ENCODE measurements at places on chromosomes 5 and 9.

- no peak for DNase-seq
Observed at GRCh38 chr5:32837211-32837610, 126.1 kb downstream of the NPR3 start.

- no peak for DNase-seq
Observed at GRCh38 chr9:8736805-8737204, 937.2 kb upstream of the DMAC1 start.

DNA sequence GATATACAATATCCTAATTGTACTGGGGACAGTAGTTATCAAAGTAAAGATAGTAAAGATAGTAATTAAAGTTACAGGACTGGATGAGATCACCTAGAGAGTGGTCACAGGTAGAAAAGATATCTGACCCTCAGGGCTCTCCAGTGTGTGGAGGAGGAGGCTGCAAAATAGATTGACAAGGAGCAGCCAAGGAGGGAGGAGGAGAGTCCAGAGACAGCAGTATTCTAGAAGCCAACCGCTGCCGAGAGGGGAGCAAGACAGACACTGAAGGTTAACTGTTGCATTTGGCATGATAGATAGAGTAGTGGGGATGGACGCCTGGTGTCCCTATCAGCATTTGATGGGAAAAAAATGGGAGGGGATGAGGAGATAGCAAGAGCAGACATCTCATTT is 17.0 kb upstream of the F2RL1 start:
- no peak for DNase-seq

GRCh38 chr5:14706615-14707021 is 42.1 kb downstream of the OTULIN start:
- peak; percentile 70 for DNase-seq

- DNase-seq, result no peak
Observed at GRCh38 chr9:114954956-114955582, 24.7 kb upstream of the TNFSF8 start.

GRCh38 chr5:141328231-141328630 is 2.1 kb upstream of the PCDHGA1 start:
- no peak for DNase-seq

DNA sequence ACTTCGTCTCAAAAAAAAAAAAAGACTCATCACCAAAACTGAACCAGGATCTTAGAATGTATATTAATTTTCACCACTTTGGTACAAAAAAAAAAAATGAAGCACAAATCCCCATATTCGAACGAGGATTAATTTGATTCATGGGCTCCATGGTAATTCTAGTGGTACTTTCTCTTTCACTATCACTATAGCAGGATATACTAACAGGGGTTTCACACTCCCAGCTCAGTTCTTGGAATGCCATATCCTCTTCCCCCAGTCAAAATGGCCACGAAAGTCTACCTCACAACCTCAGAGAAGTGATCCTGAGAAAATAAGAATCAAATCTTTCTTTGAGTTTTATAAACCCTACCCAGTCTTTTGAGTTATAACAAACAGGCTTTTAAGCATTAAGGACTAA is 235.7 kb downstream of the FBXL17 start:
- no peak for DNase-seq

DNA sequence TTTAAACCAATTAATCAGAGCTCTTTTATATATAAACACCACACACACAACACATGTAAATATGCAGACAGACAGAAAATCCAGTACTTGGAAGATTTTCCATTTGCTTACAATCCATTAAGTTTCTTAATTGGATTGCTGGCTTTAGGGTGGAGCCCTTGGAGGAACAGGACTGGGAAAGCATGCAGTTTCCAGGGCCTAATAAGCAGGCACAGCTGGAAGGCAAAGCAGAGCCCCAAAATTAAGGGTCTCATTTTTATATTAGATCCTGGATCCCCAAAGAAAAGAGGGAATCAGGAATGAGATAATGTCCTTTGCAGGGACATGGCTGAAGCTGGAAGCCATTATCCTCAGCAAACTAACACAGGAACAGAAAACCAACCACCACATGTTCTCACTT is 13.1 kb upstream of the SMC2 start:
- DNase-seq, result no peak

DNA sequence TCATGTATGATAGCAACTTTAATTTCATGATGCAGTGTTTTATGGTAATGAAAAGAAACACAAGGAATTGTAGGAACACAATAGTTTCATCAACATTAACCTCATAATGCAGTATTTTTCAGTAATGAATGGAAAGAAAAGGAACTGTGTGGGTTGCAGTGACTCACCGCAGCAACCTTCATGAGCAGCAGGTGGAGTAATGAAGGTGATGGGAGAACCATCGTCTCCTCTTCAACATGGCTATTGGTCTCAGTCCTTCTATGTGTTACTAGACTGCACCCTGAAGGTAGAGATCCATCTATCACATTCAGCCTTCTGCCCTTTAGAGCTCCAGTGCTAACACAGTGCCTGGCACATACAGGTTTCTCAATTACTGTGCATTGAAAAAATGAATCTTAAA is 58.0 kb downstream of the TMEM215 start:
- DNase-seq, result no peak

DNA sequence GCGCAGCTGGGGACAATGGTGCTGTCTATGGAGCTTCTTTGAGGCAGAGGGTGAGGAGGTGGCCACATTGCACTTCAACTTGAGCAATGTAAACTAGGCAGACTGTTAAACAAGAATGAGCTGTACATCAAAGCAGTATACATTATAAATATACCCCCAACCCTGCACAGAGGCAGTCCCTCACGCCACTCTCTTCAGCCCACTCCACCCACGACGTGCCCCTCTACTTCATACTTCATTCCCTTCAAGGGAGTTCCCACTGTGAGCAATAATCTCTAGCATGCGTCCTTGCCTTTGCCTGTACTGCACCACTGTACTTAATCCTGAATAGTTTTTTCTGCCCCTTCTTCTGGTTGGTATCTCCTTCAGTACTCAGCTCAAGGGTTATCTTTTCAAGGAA is 14.4 kb downstream of the TRPM3 start:
- no peak for DNase-seq

DNA sequence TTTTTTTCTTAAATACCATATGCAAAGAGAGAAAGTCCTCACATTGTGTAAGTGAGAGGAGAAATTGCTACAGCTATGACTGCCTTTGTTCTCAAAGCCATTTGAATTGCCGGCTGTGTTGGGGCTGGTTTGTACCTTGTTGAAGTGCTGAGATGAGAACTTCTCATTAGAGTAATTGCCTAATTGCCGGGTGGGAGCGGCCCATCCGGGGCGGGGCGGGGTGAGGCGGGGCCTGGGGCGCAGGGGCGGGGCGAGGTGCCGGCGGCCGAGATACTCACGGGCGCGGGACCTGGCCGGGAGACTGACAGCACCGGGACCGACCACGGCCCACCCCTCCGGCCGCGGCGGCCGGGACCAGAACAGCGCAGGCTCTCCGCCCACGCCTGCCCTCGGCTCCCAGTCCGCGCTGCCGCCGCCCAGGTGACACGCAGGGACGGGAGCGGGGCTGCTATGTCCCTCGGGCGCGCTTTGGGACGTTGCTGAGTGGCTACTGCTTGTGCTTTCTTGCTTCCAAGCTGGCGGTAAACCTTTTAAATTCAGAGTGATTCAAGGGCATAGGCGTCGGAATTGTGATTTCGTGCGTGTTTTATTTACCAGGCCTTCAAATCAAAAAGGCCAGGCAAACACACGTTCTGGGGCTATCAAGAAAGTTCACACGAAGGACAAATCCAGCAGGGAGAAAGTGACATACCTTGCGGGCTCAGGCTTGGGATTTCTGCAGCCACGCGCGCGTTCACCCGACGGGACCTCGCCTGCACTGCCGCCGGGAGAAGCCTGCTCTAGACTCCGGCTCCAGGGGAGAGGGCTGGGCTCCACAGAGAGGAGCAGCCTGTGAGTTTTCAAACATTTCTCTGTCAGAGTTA is 269.1 kb downstream of the FANCC start:
- peak; percentile 50 for DNase-seq

GRCh38 chr9:72960446-72960845 is 7.6 kb upstream of the ALDH1A1 start:
- peak; percentile 14 for DNase-seq

- peak; percentile 86 for DNase-seq
Observed at GRCh38 chr5:88824892-88825583, 57.9 kb downstream of the MEF2C start.

DNA sequence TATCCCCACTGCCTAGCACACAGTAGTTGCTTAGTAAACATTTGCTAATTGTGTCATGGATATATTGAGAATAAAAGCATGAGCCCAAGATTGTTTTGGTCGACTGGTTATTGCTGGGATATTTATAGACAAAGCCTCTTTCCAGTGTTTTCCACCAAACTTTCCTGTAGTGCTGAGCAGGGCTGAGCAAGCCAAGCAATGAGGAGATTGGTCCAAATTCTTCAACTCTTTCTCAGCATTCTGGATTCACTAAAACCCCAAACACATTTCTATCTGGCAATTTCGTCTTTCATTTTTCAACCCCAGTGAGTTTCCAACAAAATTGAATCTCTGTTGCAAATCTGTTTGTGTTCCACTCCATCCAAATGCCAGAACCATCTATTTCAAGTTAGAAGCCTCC is 31.9 kb upstream of the TARS1 start:
- DNase-seq, result no peak

DNA sequence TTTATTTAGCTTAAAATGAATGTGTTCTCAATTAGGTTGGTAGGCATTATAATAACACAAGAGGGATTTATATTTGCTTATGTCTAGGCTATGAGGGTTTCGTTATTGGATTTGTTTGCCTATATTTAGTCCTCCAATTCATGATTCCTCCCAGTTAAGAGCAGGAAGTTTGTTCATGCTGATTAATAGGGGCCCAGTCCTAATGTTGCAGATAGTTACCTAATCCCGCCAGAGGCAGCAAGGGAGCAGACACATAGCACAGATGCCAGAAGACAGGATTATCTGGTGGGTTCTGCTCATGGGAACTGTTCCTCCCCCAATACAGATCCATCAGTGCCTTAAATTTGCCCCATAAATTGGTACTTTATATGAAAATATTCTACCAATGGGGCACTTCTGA is 100.8 kb upstream of the TLE4 start:
- no peak for DNase-seq

DNA sequence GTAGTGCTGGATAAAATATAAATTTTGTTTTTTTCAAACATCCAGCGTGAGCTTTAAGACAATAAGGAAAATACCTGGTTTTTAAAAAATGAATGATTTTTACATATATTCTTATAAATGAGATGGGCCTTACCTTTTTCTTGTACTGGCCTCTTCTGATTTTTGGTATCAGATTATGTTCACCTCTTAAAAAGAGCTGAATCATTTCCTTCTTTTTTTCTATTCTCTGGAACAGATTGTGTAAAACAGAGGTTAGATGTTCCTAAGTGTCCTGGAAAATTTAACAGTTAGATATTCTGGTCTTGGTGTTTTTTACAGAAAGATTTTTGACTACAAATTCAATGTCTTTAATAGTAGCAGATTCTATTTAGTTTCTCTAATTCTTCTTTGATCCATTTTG is 74.6 kb downstream of the NDUFAF2 start:
- peak; percentile 20 for DNase-seq

DNA sequence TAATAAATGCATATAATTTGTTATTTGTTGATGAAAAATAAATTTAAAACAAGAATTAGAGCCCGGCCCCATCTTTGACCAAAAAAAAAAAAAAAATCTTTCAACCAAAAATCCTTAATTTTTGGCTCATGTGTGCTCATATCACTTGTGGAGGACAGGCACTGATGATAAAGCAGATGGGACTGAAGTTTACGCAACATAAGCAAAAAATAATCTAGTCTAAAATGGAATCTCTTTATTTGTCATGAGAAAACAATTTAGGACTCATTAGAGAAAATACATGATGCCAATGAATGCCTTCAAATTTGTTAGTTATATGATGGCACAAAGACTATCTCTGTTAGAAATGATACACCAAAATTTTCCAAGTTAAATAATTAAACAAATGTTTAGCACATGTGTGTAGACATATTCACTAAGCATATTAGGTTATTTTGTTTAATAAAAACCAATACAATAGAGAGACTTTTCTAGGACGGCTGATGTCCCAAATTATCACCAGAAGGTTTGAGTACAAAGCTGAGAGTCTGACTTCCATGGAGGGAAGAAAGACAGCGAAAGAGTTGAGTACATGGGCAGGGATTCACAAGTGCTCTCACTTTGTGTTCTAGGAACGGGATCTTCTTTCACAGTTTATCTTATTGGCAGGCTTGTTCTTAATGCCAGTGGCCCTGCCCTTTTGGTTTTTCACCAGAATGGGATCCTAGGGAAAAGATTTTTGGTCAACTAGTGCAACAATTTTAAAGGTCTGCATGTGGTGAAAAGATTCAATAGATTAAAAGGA is 621.4 kb downstream of the RAB3C start:
- DNase-seq, result no peak

DNA sequence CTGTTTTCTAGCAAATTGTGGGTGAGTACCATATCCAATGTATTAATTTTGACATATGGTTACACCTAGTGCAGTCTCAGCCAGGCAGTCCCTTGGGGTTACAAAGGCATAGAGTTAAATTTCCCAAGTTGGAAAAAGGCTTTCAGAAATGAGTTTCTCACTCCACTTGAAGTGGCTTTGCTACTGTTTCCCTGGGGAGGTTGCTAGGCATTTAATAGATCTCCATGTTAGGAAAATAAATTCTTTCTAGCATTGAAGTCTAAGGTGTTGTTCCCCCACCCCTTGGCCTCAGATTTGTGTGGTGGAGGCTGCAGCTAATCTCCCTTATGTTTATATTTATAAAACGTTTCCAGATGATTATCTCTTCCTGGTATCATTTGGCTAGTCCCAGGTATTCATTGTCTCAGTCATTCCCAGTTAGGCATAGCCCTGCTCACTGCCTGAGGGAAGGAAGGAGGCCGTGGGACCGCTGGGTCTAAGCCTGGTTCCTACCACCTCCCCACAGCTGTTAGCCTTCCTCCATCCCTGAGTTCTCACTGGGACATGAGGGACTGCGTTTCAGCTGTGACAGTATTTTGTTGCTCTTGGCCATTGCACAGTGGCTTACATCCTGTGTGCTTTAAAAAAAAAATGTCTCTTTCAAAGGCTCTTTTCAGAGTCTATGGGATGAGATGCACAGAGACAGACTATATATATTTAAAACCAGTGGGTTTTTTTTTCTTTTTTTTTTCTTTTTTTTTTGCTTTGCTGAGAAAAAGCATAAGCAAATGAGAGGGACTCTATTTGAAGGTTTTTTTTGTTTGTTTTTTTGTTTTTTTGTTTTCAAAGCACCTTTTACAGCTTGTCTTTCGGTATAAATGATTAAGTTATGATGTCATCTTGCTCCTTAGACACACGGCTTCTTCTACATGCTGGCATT is 121.5 kb downstream of the MAST4 start:
- DNase-seq, result no peak

- DNase-seq, result no peak
Observed at GRCh38 chr9:114308361-114308950, 14.4 kb upstream of the ORM1 start.

DNA sequence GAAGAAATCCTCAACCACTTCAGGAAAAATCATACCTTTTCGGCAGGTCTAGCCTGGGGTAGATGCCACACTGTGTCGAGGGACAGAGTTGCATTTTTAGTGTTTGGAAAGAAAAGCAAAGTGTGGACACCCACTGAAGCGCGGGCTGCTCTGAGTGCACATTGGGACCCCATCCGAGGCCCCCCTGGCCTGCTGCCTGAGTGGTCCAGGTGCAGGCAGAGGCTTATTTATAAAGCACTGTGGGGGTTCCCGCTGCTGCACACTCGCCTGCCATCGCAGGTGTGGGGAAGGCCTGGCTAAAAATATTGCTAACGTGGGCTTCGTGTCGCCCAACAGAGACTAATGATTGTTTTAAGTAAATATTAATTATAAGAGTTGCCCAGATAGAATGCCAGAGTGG is 119.4 kb downstream of the CRB2 start:
- DNase-seq, result no peak

All from fibroblast of pulmonary artery (primary cell).